T-helper 2 cell (primary cell): ENCODE measurements at places on chromosomes 16 and 17.

DNA sequence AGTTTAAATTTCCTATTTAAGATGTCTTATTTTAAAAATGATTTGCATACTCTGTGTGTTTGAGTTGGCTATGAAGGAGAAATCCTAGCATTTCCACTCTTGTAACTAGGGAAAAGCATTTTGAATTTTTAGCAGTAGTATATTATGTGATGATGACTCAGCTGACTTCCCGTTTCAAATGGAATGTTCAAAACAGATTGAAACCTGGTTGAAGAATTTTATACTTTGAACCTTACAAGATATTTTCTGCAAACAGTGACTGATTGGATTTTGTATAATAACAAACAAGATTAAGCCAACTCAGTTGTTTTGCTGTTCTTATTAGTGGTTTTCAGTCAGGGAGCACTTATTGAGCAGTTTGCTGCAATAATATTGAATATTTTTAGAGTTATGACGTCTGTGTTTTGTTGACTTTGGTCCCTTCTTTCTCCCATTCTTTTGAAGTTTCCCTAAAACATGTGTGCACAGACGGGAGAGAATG, 8.0 kb downstream of the TNRC6A start:
- no peak for DNase-seq

DNA sequence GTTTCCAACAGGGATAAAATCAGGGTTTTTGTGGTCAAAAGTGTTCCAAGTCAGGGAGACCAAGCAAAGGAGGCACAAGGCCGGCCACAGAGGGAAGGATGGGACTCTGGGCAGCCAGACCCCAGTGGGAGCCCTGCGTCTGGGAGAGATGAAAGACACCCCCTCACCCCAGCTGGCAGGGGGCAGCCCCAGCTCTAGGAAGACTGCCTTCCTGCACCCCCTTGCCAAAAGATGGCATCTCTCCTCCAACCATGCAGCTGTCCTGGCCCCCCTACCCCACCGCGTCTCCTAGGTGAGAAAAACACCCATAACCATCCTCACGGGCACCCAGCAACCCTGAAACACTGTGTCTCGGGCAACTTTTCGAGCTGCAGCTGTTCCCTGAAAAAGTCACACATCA, 51.3 kb downstream of the CUEDC1 start:
- no peak for DNase-seq

- no peak for DNase-seq
Observed at GRCh38 chr17:40542558-40543411, 22.5 kb downstream of the CCR7 start.

- DNase-seq: no peak
Observed at GRCh38 chr17:34709158-34709754, 129.9 kb downstream of the TMEM132E start.

DNA sequence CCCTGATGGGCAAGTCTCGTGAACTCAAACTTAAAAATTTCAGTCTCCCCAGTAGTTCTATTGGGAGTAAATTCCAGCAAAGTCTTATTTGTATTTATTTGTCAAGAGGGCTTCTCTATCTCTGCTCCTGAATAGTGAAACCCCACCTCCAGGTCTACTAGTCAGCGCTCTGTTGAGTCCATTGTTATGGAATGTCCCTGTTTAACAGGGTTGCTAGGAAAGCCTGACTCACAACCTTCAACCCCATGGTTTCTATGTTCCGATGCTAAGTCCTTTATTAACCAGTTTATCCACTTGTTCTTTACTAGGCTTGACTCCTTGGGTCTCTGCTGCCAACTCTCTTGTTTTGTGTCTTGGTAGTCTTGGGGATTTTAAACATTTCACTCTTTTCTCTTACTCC, 250.7 kb upstream of the MYOCD start:
- DNase-seq: no peak

DNA sequence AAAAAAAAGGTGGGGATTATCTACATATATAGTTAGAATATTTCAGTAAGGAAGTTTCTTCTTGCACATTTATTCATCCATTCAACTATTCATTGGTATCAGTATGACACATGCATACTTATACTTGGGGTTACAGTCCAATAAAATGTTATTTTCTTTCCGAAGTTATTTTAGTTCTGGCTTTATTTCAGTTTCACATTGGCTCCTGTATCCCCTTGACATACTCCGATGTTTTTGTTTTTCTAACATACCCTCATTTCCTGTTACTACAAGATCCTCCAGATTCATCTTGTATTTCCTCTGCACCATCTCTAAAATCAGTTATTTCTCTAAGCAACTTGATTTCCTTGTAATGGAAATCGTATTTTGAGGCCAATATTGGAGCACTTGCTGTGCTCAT, 435.5 kb upstream of the MON1B start:
- no peak for DNase-seq

DNA sequence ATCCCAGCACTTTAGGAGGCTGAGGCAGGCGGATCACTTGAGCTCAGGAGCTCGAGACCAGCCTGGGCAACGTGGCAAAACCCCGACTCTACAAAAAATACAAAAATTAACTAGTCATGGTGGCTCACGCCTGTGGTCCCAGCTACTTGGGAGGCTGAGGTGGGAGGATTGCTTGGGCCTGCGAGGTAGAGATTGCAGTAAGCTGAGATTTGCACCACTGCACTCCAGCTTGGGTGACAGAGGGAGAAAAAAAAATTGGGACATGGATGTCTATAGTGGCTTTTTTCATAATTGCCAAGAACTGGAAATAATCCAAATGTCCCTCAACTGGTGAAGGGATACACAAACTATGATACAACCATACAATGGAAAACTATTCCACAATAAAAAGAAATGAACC, 28.6 kb downstream of the OSBPL7 start:
- no peak for DNase-seq

GRCh38 chr17:50447870-50448595, 20.6 kb downstream of the CHAD start:
- DNase-seq: no peak

- DNase-seq: no peak
Observed at GRCh38 chr16:57609541-57610401, 18.7 kb upstream of the ADGRG1 start.

GRCh38 chr17:16254773-16255400, 37.9 kb downstream of the PIGL start:
- DNase-seq: no peak

DNA sequence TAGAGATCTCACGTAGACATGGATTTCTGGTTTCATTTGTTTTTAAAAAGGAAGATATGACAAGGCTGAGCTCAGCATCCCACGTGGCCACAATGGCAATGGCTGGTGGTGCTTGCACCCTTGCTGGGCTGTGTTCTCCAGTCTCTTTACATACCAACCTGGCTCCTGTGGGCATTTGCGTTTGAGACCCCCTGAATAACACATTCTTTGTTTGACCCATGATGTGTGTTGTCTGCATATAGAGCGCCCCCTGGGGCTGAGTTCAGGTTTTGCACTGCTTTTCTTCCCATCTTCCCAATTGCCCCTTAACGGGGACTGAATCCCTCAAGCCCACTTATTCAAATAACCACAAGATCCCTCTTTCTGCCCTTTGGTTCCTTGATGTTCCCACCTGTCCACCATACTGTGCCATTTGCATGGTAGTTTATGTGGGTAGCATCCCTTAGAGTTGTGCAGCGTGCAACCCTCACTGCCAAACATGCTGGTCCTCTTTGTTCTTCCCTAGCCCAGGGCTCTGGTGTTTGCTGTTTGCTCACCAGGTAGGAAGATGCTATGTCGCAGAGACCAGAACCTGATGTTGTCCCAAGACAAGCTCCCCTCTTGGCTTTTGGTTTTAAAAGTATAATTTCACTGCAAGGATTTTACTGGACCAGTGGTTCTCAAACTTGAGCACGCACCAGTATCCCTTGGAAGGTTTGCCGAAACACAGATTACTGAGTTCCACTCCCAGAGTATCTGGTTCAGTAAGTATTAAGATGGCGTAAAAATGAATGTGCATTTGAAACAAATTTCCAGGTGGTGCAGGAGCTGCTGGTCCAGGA, 38.5 kb upstream of the NKD1 start:
- DNase-seq: peak; percentile 8
